ENCODE measurements at places on chromosomes 2 and 18.

GRCh38 chr2:118095610-118096009 is 7.3 kb downstream of the INSIG2 start:
- no peak for DNase-seq

- no peak for DNase-seq
These were observed 3.2 kb upstream of the GPR35 start for GRCh38 chr2:240622060-240622411.

DNA sequence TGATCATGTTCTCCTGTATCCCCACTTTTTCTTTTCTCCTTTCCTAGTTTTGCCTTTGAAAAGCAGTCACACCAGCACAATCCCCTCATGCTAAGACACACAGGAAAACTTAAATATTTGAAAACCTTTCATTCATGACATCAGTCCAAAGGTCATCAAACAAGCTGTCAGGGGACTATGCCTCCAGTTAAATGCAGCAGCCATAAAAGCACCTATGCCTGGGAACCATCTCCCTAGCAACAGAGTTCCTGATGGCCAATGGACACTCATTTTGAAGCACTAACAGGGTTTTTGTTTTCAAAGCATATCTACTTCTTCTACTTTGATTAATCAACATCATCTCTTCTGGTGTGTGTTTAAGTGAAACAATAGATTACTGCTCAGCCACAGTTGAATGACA is 286.4 kb upstream of the PARD3B start:
- DNase-seq = no peak

GRCh38 chr2:214874694-214875093 is 65.2 kb upstream of the BARD1 start:
- no peak for DNase-seq

DNA sequence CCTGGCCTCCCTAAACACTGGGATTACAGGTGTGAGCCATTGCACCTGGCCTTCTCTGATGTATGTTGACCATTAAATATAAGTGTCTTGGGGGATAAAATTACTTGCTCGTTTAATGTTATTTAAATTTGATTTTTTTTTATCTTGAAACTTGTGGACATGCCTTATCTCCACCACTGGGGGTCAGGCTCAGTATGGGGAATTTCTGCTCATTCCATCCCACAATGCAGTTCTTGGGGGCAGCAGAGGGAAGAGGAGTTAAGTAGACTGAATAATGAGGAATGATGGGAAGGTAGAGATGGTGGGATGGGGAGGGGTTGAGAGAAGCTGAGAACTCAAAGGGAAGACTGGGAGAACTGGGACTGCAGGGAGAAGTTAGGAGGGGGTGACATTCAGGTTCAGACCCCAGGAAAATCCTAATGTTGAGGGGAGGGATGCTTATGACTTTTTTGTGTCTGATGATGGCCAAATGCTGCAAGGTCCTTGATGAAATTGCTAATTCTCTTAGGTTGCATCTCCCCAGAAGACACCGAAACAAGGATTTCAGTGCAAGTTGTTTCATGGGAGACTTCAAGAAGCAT is 174.2 kb downstream of the MIB1 start:
- no peak for DNase-seq

DNA sequence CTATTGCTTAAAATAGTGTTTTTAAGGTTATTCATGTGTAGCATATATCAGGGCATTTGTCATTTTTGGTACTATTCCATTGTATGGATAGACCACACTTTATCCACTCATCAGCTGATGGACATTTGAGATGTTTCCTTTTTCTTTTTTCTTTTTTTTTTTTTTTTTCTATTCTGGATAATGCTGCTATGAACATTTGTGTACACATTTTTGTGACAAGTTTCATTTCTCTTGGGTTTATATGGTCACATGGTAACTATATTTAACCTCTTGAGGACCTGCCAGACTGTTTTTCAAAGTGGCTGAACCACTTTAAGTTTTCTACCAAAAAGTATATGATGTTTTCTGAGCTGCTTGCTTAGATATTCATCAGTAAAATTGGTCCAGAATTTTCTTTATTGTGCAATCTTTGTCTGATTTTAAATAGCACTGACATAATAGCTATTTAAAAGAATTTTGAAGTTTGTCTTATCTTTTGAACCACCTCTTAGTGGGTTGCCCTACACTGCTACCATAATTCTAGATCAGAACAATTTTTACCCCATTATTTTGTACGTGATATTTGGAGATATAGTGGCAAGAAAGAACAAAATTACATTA is 219.4 kb upstream of the SIX3 start:
- no peak for DNase-seq

DNA sequence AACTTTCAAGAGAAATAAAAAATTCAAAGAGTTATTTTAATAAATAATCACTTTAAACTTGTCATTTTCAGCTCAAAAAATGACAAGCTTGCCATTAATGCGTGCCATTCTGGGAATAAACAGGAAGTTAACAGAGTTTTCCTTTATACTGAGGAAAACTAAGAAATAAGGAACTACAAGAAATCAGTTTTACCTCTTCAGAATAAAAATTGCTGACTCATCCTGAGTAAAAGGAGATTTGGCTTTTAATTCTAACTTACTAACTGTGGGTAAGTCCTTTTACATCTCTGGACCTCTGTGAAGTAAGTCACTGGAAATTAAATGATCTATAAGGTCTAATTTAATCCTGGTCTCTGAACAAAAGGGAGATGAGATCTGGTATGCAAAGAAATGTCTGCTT is 16.1 kb downstream of the CEBPZ start:
- no peak for DNase-seq

- DNase-seq = no peak
These were observed 433 bp downstream of the SH3RF3 start for GRCh38 chr2:109129356-109129920.

- DNase-seq = peak; percentile 97
These were observed at the start of gene DIS3L2 for GRCh38 chr2:231961349-231962166. TSS of gene DIS3L2 (plus strand) at chr2:231961713. CDS start at chr2:232014928, 53,215 bp downstream.

GRCh38 chr2:205128726-205129125 is 553.6 kb upstream of the NRP2 start:
- no peak for DNase-seq

DNA sequence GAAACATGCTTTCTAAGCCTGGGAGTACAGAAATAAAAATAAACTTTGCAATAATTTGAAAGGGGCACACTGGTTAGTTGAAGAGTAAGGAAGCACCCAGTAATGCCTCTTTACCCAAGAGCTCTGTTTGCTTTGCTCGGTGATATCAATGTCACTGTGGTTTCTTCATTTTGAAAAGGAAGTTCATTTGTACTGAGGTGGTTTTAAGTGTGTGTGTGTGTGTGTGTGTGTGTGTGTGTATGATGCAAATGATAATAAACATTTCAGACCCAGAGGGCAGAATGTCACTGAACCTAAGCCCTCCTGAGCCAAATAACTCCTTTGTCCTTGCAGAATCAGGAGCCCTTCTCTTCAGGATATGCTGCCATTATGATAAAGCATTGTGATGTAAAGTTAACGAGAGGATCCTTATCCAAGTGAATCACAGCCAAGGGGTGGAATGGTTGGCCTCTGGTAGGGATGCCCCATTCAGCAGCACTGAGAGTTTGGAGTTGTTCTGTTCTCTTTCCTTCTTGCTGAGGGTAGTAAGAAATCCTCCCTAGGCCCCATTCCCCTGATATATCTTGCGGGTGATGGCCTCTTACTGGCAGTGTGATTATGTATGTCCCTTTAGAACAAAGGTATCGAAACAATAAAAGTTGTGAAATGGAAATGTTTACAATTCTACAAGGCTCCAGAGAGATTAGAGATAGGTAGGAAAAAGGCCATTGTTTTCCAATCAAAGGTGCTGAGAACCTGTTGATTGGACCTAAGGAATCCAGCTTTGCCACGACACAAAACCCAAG is 7.6 kb downstream of the ITGA6 start:
- DNase-seq = no peak

GRCh38 chr2:120948662-120949011 is 213.0 kb downstream of the GLI2 start:
- no peak for DNase-seq

GRCh38 chr18:36298126-36298741 is 721 bp downstream of the FHOD3 start:
- DNase-seq = no peak

- no peak for DNase-seq
These were observed 4.8 kb upstream of the IGFBP5 start for GRCh38 chr2:216700088-216700567.

DNA sequence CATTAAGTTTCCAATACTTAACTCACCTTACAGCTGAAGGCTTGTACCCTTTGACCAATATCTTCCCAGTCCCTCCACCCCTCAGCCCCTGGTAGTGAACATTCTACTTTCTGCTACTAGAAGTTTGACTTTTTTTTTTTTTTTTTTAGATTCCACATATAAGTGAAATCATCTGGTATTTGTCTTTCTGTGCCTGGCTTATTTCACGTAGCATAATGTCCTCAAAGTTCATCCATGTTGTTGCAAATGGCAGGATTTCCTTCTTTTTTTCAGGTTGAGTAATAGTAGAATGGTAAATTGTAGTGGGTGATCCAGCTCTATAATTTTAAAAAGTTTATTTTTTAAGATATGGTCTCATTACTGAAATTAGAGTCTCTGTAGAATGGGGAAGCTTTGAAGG is 316.0 kb downstream of the MTX2 start:
- no peak for DNase-seq
